ENCODE measurements at places on chromosomes 11 and 22.

- no peak for DNase-seq
Measured at GRCh38 chr11:88626216-88626615, 288.7 kb upstream of the CTSC start.

- no peak for DNase-seq
Measured at GRCh38 chr11:121613724-121614123, 161.0 kb upstream of the SORL1-AS1 start.

DNA sequence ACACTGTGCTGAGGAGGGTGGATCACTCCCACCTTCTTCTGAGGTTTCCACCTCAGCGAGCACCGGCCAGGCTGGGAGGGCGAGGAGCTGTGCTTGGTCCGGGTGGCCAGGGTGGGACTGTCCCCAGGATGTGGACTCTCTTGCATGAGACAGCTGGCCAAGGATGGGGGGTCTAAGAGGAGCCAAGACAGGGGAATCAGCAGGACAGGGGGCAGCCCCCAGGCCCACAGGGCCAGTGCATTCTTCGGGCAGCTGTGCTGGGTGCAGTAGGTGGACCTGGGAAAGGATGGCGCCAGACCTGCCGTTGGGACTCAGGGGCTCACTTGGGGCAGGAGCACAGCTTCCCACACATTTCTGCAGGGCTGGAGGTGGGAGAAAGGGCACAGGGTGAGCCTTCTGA is 9.5 kb downstream of the APOBEC3A start:
- no peak for DNase-seq

DNA sequence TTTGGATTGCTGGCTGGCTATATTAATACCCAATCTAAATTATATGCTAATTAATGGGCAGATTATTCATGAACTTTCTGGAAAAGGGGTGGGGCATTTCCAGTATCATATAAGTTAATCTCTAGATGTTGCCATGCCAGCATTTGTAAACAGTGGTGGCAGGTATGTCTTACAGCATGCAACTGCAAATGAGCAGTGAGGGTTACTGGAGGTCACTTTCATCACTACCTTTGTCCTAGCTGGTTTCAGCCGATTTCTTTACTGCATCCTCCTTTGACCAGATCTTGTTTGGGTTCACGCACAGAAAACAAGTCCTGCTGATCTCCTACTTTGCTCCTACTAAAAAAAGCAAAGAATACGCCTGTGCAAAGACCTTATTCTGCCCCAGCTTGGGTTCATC is 89.1 kb upstream of the USP47 start:
- DNase-seq = no peak

- no peak for DNase-seq
Measured at GRCh38 chr11:57323167-57323854, 1.4 kb downstream of the TNKS1BP1 start.

DNA sequence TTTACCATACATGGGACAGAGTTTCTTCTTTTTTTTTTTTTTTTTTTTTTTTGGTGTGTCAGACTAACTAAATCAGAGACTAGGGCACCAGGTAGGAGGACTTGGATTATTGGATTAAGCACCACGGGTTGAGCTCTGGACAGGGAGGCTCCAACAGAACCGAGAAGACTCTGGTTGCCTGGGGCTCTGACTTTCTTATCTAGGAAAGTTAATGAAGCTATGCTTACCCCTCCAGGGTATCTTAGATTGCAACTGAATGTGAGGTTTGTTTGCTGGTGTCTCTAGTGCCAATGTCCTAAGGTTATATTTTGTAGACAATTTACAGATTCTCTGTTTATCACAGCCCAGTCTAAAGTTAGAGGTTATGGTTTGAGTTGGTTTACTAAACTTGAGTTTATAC is 18.1 kb downstream of the ETS1 start:
- DNase-seq = no peak

DNA sequence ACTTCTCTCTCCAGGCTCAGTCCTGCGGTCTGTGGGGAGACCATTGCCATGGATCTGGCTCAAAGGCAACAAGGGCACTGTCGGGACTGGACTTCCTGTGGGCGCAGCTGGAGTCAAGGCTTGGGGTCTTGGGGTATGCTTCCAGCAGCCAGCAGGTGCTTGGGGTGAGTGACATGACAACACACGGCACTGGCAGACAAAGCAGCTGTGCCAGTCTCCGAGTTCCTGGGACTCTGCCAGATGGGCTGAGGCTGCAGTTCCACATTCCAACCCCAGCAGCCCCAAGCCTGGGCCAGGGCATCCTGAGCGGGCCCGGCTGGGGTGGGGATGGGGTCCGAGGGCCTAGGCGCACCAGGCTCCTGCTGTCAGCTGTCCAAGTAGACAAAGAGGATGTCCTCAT is 12.3 kb downstream of the GUCD1 start:
- DNase-seq = no peak

GRCh38 chr11:9681583-9682372 is 17.9 kb downstream of the SWAP70 start:
- no peak for DNase-seq

DNA sequence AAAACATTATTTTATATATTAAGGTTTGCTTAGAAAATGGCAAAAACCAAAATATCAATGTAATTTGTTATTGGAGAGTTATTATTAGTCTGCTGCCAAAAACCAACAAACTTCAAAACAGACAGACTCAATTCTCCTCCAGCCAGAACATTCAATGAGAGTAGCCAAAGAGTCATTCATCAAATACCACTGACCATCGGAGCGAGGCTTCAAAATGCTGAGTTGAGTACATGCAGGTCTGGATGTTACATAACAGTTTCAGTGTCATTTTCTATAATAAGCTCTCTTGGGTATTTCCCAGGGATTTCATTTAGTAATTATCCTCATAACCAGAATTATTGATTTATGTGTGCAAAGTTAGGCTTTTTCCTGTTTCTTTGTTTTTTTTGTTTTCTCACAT is 42.6 kb downstream of the CHST1 start:
- no peak for DNase-seq

DNA sequence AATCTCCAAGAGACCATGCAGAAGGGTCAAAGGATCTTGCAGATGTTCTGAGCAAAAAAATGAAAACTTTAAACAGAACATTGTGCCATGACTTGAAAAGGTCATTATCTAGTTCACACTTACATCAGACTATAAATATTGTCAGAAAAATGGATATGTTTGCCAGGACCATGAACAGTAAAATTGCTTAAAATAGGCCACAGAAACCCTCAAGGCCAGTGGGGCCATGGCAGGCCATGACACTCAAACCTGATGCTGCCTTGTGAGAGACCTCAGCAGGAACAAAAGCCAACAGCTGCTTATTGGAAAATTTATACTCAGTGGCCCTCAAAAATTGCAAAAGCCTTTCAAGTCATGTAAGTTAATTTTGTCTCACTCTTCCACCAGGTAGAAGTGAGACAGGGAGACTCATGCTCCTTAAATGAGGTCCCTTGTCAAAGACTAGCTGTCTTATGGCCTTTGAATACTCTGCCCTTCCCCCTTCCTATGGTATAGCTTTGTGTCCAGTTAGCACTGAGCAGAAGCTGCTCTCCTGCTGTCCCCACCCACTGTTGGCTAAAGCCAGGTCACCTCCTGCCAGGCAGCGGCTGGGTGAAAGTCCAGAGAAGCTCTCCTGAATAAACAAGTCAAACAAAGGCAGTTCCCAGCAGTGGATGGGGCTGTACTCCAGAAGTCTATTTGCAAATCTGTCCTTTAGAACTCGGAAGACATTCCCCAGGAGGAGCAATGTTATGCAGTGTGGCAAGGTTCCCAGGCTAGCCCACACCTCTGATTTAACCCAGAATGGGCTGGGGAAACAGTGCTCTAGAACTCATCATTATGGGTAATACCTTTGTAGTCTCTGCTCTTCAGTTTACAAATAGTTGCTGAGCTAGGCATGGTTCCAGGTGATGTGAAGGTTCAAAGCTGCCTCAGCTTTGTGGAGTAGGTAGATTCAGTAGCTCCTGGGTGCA is 21.4 kb downstream of the ADM start:
- DNase-seq = no peak

DNA sequence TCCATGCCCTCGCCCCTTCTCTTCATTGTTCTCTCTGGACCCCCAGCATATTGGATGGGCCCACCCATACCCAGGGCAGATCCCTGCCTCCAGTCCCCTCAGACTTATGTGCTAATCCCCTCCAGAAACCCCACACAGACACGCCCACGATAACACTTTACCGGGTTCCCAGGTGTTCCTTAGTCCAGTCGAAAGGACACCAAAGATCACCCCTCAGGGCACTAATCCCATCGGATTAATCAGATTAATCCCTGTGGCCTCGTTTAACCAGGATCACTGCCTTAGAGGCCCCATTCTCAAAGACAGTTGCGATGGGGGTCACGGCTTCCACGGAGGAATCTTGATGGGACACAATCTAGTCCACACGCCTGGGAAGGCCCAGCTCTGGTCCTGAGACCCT is 80.8 kb downstream of the SHANK2 start:
- DNase-seq = no peak

- DNase-seq = no peak
Measured at GRCh38 chr11:126542334-126543015, 187.0 kb downstream of the ST3GAL4 start.
